ENCODE measurements at places on chromosomes 4 and X.
A peak's percentile ranks its signal among the peaks of the same experiment; 100 is the strongest.

GRCh38 chrX:79630033-79631009 lies 263.2 kb upstream of the ITM2A start:
- no peak for DNase-seq

DNA sequence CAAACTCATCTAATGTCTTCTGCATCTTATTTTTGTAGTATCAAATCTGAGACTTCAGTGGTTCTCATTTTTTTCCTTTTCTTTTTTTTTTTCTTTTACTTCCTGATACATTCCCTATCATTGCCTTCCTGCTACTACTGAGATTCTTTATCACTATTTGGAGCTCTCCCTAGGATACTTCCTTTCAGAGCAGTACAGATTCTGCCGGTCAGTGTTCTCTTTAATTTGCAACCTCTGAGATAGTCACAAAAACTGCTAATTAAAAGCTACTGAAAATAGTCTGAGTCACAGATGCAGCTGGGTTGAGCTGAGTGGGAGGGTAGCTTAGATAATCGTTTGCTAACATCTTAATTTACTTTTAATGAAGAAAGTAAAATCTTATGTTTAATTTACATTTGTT lies 1279.7 kb downstream of the ARAP2 start:
- no peak for DNase-seq

GRCh38 chr4:110062166-110062565 lies 136.2 kb downstream of the ELOVL6 start:
- no peak for DNase-seq

DNA sequence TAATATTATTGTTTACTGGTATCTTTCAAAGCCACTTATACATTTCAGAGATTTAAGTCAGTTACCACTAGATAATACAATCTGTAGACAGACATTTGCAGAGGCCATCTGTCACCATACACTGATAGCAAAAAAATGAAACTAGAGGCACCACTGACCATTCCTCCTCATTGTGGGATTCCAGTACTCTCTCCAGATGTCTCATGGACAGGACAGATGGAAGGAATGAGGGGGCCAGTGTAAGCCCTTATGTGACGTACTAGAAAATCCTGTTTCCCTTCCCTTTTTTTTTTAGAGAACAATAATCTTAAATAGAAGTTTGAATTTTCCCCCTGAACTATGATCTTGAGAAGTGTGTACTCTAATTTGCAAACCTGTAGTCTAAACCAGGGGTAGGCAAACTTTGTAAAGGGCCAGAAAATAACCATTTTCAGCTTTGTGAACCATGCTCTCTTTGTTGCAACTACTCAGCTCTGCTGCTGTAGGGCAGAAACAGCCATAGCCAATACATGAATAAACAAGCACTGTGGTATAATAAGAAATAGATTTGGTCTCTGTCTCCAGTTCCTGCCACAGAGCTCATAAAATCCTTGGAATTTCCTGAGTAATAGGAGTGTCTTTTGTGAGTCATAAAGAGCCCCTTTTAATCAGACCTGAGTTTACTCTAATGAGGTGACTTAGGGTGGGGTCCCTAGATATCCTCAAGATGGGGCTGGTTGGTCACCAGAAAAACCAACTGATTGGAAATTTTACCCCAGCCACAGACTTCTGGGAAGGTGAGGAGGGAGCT lies 90.4 kb downstream of the MOSPD2 start:
- no peak for DNase-seq

GRCh38 chr4:120724656-120725055 lies 197.9 kb downstream of the PRDM5 start:
- DNase-seq = no peak

- DNase-seq = no peak
Measured at GRCh38 chr4:147590249-147590920, 26.8 kb upstream of the TMEM184C start.

DNA sequence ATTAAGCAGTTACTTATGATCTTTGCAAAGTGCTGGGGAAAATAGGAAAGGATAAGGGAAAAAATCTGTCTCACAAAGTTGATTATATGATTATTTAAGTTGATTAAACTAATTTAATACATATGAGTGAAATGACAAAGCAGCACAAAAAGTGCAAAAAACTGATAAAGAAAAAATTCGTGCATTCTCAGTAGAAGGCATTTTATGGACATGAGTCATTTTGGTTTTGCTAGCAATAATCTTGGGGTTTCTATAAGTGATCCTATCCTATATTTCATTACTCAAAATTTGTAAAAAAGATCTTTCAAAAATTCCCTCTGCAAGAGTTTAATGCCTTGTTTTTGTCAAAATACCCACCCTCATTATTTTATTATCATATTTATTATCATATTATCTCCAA lies 224.2 kb upstream of the ANXA10 start:
- no peak for DNase-seq

GRCh38 chrX:49191574-49192011 lies 5.4 kb upstream of the PRICKLE3 start:
- DNase-seq = peak; percentile 17

DNA sequence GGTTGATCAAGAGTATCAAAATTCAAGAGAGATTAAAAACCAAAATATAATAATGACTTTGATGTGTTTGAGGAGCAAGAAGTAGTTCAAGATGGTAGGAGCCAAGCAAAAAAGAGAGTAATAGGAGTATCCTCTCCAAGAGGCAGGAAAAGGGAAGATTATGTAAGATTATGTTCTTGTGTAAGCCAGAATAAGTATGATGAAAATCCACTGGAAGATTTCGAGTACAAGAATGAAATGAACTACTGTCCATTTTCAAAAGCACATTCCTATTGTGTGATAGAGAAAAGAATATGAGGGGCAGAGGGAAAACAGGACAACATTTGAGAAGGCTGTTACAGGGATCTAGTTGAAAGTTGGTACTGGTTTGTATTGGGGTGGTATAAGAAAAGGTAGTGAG lies 659.6 kb upstream of the INTU start:
- no peak for DNase-seq

DNA sequence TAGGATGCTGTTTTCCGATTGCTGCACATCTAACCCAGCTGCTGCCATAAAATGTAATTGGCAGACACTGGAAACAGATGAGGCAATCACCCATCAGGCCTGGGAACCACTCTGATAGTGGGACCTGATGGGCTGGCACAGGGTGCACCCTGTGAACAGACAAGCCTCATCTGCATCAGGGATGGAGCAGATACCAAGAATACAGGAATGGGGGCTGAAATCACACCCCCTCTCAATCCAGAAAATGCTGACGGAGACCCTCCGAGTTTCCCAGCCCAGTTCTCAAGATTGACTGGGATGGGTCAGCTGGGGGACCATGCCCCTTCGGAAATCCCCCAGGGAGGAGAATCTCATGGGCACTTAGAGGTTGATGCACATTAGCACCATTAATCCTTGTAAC lies 28.8 kb upstream of the PPP2R2C start:
- no peak for DNase-seq

DNA sequence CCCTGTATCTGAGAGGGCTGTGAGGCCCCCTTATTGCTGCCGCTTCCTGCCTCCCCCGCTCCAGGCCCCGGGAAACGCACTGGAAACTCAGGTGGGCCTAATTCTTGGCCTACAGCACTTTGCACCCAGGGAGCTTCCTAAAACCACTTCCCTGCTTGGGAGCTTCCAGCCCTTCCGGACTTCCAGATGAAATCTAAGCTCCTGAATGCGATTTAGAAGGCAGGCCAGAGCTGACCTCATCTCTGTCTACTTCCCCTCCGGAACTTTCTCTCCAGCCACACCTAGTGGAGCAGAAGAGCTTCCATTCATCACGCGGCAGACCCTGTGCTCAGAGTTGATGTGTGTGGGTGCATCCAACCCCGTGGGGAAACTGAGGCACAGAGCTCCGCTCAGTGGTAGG lies 84.2 kb downstream of the SORCS2 start:
- DNase-seq = no peak

- no peak for DNase-seq
Measured at GRCh38 chrX:18099745-18100144, 120.9 kb downstream of the BEND2 start.

DNA sequence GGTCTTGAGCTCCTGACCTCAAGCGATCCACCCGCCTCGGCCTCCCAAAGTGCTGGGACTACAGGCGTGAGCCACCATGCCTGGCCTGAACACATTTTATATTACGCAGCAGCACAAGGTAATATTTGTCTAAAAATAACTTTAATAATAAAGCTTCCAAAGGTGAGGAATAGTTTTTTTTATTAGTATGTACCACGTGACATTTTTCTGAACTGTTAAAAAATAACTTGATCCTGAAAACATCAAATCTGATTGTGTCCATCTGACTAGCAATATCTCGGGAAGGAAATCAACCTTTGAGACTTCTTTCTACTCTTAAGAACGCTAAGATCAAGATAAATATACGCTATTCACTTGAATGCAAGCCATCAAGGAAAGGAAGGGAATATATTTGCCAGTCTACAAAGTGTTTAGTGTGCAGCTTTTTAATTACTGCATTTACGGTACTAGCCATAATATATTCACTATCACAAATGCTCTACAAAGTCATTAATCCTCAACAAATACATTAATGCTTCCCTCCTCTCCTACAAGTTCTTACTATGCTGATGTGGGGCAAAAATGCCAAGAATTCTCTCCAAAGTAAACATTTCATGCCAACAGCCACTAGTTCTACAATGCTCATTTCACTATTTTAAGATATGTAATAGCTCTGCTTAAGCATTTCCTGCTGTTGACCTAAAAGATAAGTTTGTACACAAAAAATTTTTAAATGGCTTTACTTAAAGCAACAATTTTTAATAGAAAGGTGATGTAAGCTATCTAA lies 143.6 kb downstream of the APBB2 start:
- no peak for DNase-seq

DNA sequence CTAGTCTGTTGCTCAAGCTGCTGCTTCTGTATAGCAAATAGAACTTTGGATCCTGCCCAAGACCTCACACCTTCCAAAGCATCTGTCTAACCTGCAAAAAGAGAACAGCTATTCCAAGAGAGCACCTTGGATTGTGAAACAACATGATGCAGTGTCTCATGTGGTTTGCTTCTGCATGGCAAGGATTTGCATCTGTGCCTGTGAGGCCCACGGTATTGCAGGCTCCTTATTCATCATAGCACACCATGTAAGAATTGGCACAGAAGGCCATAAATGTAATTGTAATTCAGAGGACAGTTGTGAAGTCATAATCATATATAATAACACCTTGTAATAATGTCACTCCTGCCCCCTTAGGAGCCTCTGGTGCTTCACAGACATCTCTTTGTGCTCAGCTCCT lies 147.1 kb downstream of the ZNF674 start:
- no peak for DNase-seq

DNA sequence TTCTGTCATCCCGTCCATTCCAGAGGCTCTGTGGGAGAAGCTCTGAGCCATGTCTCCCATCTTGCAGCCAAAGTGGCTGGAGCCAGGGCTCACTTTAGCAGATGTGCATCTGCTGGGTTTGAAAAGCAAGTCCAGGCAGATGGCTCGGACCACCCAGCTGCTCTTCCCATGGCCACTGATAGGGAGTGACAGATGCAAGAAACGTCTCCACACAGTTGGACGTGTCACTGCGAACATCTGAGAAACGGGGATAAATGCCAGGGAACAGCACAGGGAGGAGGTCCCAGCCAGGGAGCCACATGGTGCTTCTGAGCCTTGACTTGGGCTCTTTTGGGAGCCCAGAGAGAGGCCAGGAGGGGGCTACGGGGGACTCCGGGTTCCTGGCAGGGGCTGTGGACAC lies 242.3 kb downstream of the AFAP1 start:
- DNase-seq = no peak

DNA sequence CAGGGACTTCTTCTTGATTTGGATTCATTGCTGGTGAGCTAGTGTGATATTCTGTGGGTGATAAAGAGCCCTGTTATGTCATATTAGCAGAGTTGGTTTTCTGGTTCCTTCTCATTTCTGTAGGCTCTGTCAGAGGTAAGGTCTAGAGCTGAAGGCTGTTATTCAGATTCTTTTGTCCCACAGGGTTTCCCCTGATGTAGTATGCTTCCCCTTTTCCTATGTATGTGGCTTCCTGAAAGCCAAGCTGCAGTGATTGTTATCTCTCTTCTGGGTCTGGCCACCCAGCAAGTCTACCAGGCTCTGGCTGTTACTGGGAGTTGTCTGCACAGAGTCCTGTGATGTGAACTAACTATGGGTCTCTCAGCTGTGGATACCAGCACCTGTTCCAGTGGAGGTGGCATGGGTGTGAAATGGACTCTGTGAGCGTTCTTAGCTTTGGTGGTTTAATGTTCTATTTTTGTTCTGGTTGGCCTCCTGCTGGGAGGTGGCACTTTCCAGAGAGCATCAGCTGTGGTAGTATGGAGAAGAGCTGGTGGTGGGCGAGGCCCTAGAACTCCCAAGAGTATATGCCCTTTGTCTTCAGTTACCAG lies 373.7 kb downstream of the AR start:
- no peak for DNase-seq
